Activated CD8-positive, alpha-beta T cell treated with anti-CD3 and anti-CD28 coated beads, Interleukin-2, amount 10 ng/mL, durations not matched to agents 7 days and 5 days (primary cell): ENCODE measurements at places on chromosomes 16 and 17. TPM values are rescaled to one million over a fixed set of nuclear protein-coding genes. Genes with fewer than 3 reads are reported as not detected.

The KRTAP3-2 gene
- total RNA-seq: not detected

The UNK gene
- 31.0 TPM for total RNA-seq

GRCh38 chr17:74677558-74678466 lies 34.9 kb downstream of the CD300LF start:
- DNase-seq: peak; percentile 25

- DNase-seq: no peak
Measured at GRCh38 chr16:89375021-89375420, 115.3 kb downstream of the ANKRD11 start.

DNA sequence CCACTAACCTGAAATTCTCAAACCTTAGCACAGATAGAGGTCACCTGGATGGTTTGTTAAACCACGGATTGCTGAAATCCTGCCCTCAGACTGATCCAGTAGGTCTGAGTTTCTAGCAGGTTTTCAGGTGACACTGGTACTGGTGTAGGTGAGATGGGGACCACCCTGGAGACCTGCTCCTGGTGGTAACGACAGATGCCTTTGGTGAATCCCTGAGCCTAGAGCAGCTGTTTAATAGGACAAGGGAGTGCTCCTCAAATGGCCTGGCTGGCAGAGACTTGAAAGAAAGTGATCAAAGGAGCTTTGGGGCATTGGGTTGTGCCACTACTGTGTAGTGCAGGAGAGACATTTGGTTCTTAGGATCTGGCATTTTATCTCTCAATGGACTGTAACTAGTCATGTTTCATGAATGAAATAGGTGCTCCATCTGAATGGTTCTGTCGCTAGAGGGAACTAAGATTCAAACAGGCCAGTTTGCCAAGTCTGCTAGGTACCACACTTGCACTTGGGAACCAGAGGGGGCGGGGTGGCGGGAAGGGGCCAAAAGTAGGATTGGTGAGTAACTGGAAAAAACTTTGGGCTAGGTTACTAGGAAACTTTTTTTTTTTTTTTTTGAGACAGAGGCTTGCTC lies 2.9 kb upstream of the IFI35 start:
- no peak for DNase-seq

DNA sequence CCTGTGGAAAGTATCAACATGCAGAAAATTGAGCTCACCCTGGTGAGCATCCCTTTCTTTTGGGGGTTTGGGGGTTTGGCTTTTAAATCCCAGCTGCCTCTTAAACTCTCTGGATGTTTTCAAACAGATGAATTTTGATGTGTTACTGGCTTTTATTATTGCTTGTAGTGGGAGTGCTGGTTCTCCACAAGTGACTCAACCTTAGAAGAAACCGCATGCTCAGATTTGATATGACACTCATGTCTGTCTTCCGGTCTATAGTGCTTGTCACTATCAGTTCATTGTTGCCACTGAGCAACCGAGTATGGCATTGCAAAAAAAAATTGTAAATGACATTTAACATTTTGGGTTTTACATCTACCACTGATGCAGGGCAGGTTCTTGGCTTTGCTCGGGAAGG lies 104.5 kb downstream of the HS3ST4 start:
- DNase-seq: no peak

- DNase-seq: no peak
Measured at GRCh38 chr16:11977376-11978041, 975 bp downstream of the SNX29 start.

DNA sequence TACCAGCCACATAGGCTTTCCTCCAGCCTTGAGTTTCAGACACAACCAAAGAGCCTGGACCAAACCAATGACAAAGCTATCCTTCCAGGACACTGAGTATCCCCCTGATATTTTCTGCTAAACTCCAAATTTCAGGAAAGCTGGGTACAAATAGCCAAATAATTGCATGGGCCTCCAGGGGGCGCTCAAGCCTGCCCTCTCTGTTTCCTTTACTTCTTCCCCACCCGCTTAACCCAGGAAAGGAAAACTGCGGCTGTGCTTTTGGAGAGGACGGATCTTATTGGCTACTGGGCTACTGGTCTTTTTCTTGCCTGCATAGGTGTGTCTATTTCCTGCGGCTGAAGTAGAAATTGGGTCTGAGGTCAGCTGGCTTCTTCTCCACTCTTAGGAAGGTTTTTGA lies 30.1 kb downstream of the GNGT2 start:
- DNase-seq: peak; percentile 71

DNA sequence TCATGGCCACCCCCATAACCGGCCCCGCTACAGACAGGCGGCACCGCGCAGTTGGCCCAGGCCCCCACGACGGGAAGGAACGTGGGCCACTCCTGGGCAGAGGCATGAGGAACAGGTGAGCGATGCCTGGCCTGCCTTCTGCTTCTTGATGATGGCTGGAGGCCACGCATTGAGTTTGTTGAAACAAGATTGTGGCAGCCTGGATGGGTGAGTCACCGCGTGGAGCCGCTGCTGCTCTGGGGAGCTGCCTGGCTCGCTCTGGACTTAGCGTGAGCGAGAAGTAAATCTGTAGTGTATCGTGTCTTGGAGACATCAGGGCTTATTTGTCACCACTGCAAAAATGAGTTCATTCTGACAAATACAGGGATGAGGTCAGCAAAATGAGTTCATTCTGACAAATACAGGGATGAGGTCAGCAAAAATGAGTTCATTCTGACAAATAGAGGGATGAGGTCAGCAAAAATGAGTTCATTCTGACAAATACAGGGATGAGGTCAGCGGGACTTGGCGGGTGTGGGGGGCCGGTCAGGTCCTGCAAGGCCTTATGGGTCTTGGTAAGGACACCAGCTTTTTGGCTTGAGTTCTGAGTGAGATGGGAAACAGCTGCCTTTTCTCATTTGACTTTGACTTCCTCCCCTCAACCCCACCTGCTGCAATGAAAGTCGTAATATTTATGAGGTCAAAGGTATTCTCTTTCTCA lies 93.0 kb downstream of the SEC14L1 start:
- peak; percentile 30 for DNase-seq

GRCh38 chr17:18166894-18167293 lies 16.7 kb upstream of the ALKBH5 start:
- DNase-seq: no peak

DNA sequence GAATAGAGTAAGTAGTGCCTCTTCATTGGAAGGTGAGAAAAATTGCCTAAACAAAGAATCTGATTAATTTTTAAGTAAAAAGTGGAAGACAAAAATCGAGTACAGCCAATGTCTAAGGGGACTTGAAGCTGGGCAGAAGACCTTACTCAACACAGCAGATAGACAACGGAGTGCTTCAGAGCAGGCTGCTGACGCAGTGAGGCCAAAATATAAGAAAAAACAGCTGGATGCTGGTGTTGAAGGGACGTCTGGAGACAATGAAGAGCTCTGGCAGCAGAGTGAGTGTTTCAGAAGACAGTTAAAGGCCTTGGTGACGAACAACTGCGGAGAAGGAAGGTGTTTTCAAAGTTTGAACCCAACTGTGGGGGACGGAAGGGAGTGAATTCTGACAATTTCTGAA lies 169.8 kb downstream of the MRTFB start:
- DNase-seq: no peak

- DNase-seq: no peak
Measured at GRCh38 chr17:58334256-58334655, 5.7 kb upstream of the TSPOAP1 start.

DNA sequence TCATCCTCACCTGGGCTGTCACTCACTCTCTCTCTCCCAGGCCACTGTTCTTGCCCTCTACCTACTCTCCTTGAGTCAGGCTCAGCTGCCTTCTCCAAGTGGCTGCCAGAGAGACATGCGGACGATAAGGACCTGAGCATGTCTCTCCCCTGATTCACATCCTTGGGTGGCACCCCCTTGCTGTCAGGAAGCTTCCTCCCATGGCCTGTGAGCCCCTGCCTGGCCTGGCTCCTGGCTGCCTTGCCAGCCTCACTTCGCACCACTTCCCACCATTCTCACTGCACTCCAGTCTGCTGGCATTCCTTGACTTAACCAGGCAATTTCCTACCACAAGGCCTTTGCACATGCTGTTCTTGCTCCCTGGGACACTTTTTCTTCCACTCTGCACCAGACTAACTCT lies 2.7 kb upstream of the ALDH3A1 start:
- DNase-seq: no peak

GRCh38 chr16:48971571-48972077 lies 310.0 kb downstream of the CBLN1 start:
- DNase-seq: no peak
